GM23338 (cell line): ENCODE measurements at places on chromosomes 16 and 17. TPM values are rescaled to one million over a fixed set of nuclear protein-coding genes. Genes with fewer than 3 reads are reported as not detected.

The TMEM95 gene
- total RNA-seq: not detected in 2 replicates

GRCh38 chr17:40034426-40035161, 19.4 kb downstream of the CSF3 start:
- peaks cover 9% of the 10 kb centered on the region; the same call in 1 of the 2 replicates for H3K36me3 ChIP-seq
- no peak overlapping the region for H3K4me3 ChIP-seq
- H3K27ac ChIP-seq: no peak overlapping the region
- DNase-seq: no peak
- H3K4me1 ChIP-seq: peaks cover 15% of the 10 kb centered on the region

DNA sequence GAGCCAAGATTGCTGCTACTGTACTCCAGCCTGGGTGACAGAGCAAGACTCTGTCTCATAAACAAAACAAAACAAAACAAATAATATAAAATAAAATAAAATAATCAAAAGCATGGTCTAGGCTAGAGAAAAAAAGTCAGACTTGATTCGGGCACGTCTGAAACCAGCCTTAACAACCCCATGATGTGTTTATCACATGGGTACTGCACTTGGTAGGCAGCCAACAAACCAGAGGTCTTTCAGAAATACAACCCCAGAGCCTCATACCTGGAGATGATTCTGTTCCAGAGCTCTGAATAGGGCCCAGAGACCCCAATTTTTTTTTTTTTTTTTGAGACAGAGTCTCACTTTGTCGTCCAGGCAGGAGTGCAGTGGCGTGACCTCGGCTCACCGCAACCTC, 9.6 kb upstream of the HAPSTR1 start:
- DNase-seq: no peak
- H3K4me3 ChIP-seq: no peak overlapping the region
- H3K4me1 ChIP-seq: no peaks in the 10 kb centered on the region; the same call in 1 of the 2 replicates
- H3K36me3 ChIP-seq: no peaks in the 10 kb centered on the region

- H3K36me3 ChIP-seq: no peaks in the 10 kb centered on the region
- no peak for DNase-seq
- no peak overlapping the region for H3K27ac ChIP-seq
- H3K27me3 ChIP-seq: no peaks in the 10 kb centered on the region
- H3K4me1 ChIP-seq: peaks cover 24% of the 10 kb centered on the region
Measured at GRCh38 chr17:1107083-1107776, 72.6 kb downstream of the ABR start.

DNA sequence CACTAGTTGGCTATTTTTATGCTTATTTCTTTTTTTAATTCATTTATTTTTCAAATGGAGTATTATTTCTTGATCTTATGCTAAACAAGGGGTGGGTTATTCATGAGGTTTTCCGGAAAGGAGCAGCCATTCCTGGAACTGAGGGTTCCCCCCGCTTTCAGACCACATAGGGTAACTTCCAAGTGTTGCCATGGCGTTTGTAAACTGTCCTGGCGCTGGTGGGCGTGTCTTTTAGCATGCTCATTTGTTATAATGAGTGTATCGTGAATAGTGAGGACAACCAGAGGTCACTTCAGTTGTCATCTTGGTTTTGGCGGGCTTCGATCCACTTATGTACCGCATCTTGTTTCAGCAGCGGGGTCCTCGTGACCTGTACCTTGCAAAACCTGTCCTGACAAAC, 29.6 kb upstream of the ASGR2 start:
- no peaks in the 10 kb centered on the region for H3K27me3 ChIP-seq
- no peaks in the 10 kb centered on the region for H3K36me3 ChIP-seq
- no peak overlapping the region for H3K4me3 ChIP-seq
- no peak overlapping the region for H3K27ac ChIP-seq

DNA sequence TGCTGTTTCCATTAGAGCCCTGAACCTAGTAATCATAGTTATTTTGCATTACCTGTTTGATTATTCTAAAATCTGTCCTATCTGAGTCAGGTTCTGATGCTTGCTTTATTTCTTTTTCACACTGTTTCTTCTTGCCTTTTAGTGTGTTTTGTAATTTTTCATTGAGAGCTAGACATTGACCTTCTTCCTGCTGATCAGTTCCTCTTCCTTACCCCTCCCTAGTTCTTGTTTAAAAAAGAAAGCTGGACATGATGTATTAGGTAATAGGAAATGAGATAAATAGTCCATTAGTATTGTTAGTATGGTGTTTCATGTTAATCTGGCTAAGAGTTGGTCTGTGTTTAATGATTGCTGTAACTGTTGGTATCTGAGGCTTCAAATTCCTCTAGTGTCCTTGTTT, 13.4 kb downstream of the WWP2 start:
- H3K4me3 ChIP-seq: no peak overlapping the region
- H3K4me1 ChIP-seq: no peaks in the 10 kb centered on the region
- H3K27me3 ChIP-seq: no peaks in the 10 kb centered on the region
- DNase-seq: no peak

DNA sequence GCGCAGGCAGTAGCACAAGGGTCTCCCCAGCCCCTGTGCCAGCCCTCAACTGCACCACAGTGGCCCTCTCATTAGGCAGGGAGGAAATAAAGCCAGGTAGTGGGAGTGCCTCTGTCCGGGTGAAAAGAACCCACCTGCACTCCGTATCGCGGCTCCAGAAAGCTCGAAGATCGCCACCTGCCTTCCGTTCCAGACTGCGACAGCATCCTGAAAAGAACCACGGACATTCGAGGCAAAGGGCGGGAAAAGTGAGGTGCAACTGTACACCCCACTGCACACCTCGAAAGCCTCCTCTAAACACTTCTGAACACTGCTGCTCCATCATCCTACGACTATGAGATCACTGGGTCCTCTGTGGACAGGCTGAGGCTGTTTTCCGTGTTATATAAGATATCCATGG, 28.7 kb downstream of the IFT140 start:
- H3K4me3 ChIP-seq: no peak overlapping the region
- no peak overlapping the region for H3K27ac ChIP-seq
- no peaks in the 10 kb centered on the region for H3K4me1 ChIP-seq
- peak; percentile 37 for DNase-seq
- H3K36me3 ChIP-seq: no peaks in the 10 kb centered on the region
